Nucleus accumbens (tissue), 56 donors: ENCODE measurements at places on chromosomes 2 and 18.

- no peak for DNase-seq
These were observed 995.3 kb upstream of the LRRTM1 start for GRCh38 chr2:81299841-81300240.

GRCh38 chr2:121862286-121862685, 106.8 kb downstream of the TSN start:
- DNase-seq, result no peak

GRCh38 chr2:198254536-198255090, 450.2 kb downstream of the PLCL1 start:
- no peak for DNase-seq

DNA sequence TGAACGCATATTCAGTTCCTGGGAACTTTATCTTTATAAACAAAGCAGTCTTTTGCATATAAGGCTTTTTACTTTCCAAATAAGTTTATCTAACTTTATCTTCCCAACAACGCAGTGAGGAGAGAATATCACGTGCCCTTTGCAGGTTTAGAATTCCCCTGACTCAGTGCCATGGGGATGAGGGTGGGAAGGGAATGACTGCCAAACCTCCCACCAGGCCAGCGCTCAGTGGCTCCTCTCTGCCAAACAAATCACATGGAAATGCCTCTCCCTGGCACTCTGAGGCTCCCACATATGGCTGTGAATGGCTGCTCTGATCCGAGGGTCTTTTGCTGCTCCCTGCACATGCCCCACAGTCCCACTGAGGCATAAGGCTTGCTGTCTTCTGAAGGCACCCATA, 158.3 kb downstream of the DNAH6 start:
- no peak for DNase-seq

- DNase-seq, result no peak
These were observed 499 bp downstream of the COBLL1 start for GRCh38 chr2:164840930-164841718.

- no peak for DNase-seq
These were observed 470 bp upstream of the FAP start for GRCh38 chr2:162243715-162244114.

DNA sequence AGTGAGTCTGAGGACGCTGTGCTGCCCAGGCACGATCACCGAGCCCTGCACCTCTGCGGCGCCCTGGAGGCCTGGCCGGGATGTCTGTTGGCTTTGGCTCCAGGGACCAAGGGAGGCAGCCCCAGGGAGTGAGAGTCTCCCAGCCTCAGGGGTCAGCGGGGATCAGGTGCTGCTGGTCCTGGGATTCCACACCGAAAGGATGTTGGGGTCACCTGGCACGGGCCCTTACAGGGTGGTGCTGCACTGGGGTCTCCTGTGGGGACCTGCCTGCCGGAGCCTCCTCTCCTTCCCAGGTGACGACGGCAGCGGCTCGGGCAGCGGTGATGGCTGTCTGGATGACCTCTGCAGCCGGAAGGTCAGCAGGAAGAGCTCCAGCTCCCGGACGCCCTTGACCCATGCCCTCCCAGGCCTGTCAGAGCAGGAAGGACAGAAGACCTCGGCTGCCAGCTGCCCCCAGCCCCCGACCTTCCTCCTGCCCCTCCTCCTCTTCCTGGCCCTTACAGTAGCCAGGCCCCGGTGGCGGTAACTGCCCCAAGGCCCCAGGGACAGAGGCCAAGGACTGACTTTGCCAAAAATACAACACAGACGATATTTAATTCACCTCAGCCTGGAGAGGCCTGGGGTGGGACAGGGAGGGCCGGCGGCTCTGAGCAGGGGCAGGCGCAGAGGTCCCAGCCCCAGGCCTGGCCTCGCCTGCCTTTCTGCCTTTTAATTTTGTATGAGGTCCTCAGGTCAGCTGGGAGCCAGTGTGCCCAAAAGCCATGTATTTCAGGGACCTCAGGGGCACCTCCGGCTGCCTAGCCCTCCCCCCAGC, 30.5 kb downstream of the GPC1 start:
- no peak for DNase-seq

DNA sequence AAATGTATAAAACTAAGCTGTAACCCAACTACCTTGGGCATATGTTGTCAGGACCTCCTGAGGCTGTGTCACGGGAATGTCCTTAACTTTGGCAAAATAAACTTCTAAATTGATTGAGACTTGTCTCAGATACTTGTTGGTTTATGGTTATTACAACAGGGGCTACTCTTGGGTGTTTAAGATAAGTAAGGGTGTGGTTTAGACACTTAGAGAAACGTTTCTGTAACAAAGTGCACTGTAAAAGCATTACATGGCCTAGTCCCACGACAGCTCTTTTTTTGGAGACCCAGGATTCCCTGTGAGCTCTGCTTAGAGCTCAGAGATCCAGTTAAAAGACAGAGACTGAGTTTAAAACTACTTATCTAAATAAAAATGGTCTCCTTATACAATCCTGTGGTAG, 32.3 kb upstream of the LIPG start:
- DNase-seq, result no peak

- no peak for DNase-seq
These were observed 859.9 kb upstream of the FSHR start for GRCh38 chr2:50014168-50014567.

DNA sequence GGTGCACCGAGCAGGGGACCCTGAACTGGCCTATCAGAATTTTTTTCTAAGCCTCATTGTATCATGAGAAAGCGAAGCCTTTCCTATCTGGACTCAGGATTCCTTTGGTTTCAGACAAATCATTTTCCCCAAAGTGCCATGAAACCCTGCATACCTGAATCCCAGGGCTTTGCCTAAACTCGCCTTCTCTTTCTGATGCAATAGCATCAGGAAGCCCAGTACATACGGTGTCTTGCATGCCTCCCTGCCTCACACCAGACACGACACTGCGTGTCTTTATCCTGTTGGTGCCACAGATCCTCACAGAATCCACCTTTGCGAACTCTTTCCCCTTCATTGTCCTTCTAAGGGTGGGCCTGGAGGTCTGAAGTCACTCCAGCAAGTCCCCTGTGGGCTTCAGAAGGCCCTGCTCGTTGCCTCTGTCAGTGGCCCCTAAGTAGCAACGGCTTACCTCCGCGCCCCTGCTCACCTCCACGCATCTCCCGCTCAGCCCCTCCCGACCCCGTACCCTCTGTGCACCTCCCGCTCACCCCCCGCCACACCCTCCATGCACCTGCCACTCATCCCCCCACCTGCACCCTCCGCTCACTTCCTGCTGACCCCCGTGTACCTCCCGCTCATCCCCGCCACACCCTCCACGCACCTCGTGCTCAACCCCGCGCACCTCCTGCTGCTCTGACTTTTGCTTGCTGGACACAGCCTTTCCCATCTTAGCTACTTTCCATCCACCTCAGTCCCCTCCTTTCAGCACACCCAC, 83.4 kb downstream of the TPGS2 start:
- no peak for DNase-seq

GRCh38 chr2:240884745-240885144, 11.2 kb downstream of the MAB21L4 start:
- no peak for DNase-seq

- DNase-seq, result no peak
These were observed 31.6 kb upstream of the SNORC start for GRCh38 chr2:232838406-232838874.

- DNase-seq, result no peak
These were observed 184.3 kb downstream of the UBE2E3 start for GRCh38 chr2:181164699-181165098.

- no peak for DNase-seq
These were observed 16.5 kb downstream of the HS6ST1 start for GRCh38 chr2:128302011-128302743.

- no peak for DNase-seq
These were observed 7.5 kb upstream of the YPEL5 start for GRCh38 chr2:30139131-30139870.
